Left lung (tissue), 14 donors: ENCODE measurements at places on chromosomes 1 and 21. TPM values are rescaled to one million over a fixed set of nuclear protein-coding genes. Genes with fewer than 3 reads are reported as not detected.
A peak's percentile ranks its signal among the peaks of the same experiment; 100 is the strongest.

KRTAP6-2 gene
- polyA plus RNA-seq, result not detected

NUP210L gene
- 0.11 TPM for polyA plus RNA-seq

OPTC gene
- polyA plus RNA-seq, result not detected

GJA5 gene
- polyA plus RNA-seq, result 71.4 TPM

KCNE1 gene
- 0.32 TPM for polyA plus RNA-seq

WNT2B gene
- polyA plus RNA-seq, result 4.8 TPM

SPRR2D gene
- polyA plus RNA-seq, result not detected

COL6A2 gene
- 420 TPM for polyA plus RNA-seq

DNAH14 gene
- polyA plus RNA-seq, result 18.8 TPM

PIGP gene
- polyA plus RNA-seq, result 27.3 TPM

MYOG gene
- polyA plus RNA-seq, result not detected

CA6 gene
- 0.11 TPM for polyA plus RNA-seq

IVL gene
- not detected for polyA plus RNA-seq

HSD3B2 gene
- not detected for polyA plus RNA-seq

MAP3K21 gene
- 30.4 TPM for polyA plus RNA-seq

APCS gene
- not detected for polyA plus RNA-seq

SEMA6C gene
- 27.3 TPM for polyA plus RNA-seq

DNA sequence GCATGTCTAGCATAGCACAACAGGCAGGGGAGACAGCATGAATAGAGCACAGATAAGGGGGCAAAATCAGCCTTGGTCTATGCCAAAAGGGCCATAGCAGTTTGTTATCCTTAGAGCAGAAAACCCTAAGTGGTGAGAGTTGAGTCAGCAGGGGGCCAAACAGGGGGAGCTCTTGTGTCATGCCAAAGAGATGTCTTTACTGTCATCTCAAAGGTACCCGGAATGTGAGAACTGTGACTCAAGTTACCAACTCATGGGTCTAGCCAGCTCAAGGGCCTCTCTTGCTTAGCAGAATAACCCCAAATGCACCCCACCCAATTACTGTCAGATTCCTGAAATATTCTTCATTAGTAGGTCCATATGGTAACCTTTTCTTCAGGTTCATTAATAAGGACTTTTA lies 45.9 kb upstream of the NRDC start:
- no peak for DNase-seq

GRCh38 chr1:64669098-64669675 lies 75.7 kb upstream of the RAVER2 start:
- no peak for DNase-seq

DNA sequence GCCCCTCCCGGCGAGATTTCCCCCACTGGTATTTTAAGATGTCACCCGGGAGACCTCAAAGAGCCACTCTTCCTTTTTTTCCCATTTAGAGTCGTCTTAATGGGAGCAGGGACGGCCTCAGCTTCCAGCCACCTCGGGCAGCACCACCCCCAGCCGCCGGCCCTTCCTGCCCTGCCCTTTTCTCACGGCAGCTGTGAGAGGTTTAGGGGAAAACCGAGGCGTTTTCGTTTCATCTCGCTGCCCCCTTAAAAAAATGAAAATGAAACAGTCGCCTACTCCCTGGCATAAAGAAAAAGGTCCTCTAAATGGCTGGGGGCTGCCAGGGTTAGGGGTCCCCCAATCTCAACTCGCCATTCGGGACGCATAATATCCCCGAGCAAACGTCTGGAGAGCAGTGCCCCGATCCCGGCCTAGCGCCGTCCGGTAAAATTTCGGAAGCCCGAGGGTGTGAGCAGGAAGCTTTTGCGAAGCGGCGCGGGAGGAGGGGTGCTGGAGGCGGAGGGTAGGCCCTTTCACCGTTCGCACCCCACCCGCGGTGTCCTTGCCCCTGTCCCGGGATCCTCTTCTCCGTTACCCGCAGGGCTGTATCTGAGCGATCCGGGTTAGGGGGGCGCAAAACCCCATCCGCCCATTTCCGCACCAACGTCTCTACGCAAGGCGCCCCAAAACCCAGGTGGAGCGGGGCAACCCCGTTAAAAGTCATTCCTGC lies 1.2 kb downstream of the RUNX3 start:
- DNase-seq, result no peak

DNA sequence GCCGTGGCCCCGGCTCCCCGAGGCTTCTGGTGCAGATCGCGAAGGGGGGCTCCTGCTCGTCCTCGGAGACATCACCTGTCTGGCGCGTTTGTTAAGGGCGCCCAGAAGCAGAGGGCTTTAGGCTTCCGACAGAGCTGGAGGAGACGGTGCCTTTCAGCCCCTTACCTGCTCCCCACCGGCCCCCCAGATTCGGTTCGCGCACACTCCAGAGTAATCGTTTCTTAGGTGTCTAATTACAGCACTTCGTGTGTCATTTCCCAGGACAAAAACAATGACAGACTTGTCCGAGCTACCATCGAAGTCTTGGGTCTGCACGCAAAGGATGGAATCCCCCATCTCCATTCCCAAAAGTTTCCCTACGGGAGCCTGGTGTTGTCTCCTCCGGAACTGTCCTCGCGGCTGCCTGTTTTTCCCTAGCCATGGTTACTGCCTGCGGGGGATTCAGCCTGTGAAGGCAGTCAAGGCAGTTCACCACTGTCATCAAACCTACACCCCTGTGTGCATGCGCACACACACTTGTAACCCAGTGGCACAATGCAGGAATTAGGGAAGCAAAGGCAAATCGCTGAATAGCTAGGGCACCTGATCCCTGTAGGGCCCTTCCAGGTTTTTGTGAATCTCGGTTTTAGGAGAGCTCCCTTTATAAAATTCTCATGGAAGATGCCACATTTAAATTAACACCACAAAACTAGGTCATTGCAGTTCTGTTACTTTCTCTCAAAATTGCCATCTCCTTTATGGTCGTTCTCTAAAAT lies 738 bp upstream of the CDC42BPA start:
- peak; percentile 68 for DNase-seq

- DNase-seq, result no peak
Observed at GRCh38 chr1:154469844-154470560, 32.0 kb upstream of the TDRD10 start.

GRCh38 chr1:101260556-101261350 lies 23.9 kb downstream of the S1PR1 start:
- no peak for DNase-seq

DNA sequence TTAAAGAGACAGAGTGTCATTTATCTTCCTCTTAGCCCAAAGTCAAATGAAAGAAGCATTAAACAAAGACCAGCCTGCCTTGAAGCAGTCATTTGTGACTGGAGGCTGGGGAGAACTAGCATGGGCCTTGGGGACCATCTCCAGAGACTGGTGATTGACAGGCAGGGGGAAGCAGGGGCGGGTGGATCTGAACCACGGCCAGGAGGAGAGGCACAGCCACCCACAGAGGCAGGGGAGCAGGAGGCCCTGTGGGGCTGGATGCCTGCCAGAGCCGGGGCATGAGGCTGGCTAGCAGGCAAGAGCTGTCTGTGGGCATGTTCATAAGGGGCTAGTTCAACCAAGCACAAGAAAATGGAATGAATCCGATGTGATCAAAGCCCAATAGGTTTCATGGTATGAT lies 73.9 kb downstream of the PLXNA2 start:
- no peak for DNase-seq

GRCh38 chr1:67700220-67700619 lies 15.2 kb downstream of the GADD45A start:
- DNase-seq, result no peak

- no peak for DNase-seq
Observed at GRCh38 chr1:160207118-160207650, 2.0 kb downstream of the PEA15 start.

- peak; percentile 50 for DNase-seq
Observed at GRCh38 chr21:41832596-41833496, 46.3 kb downstream of the PRDM15 start.

GRCh38 chr1:179036844-179037465 lies 11.3 kb downstream of the FAM20B start:
- no peak for DNase-seq

- DNase-seq, result peak; percentile 72
Observed at GRCh38 chr1:12152113-12152891, 14.5 kb upstream of the TNFRSF1B start.

- no peak for DNase-seq
Observed at GRCh38 chr1:228528612-228529011, 41.4 kb downstream of the RNF187 start.

DNA sequence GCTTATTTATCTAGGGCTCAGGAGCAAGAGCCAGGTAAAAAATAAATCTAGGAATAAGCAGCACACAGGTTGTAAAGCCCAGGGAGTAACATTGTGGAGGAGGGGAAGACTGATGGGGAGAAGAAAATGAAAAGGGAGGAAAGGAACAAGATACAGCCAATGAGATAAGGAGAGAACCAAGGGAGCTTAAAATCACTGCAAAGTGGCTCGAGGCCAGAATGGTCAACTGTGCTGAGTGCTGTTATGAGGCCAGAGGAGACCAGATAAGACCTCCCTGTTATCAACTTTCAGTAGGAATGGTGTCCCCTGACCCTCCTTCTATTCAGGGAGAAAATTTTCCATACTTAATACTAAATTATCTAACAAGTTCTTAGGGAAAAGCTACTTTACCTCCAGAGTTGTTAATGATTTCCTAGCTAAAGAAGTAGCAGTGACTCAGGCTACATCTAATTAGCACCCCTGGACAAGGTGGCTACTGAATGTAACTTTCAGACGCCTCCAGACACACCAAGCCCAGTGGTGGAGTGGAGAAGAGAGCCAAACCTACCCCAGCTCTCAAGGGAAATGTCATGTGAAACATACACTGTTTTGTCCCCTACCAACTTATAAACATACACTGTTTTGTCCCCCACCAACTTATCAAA lies 25.5 kb downstream of the ENAH start:
- DNase-seq, result no peak
